ENCODE measurements at places on chromosomes 3 and 15.

DNA sequence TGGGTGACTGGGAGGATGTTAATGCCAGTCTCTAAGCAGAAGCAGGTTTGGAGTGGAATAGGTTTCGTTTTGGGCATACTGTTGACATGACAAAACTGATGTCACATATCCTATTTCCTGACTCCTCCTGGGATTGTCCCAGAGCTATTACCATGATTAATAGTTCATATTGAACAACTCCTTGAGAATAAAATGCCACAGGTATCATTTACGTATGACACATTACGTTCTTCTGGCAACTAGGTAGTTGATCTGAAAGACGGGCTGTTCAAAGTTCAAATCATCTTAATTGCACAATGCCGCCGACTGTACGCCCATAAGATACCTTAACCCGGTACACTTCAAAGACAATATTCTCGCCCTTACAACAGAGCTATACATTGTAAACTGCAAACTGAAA is 1.4 kb upstream of the RAB5A start:
- no peak for DNase-seq

DNA sequence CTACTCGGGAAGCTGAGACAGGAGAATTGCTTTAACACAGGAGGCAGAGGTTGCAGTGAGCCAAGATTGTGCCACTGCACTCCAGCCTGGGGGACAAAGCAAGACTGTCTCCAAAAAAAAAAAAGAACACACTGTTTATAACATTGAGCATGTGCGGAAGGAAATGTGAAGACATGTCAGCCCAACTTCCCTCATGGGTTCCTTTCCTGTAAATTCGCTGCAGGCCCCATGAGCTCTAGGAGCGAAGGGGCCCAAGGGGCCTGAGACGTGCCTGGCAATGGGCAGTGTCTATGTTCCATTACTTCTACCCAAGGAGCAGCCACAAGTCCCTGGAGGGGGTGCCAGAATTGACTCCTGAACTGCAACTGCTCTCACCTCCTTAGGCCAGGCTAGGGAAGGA is 3.2 kb downstream of the PFKFB4 start:
- no peak for DNase-seq

- peak; percentile 33 for DNase-seq
These were observed 16.7 kb upstream of the ISLR start for GRCh38 chr15:74156678-74157411.

- no peak for DNase-seq
These were observed 1102.2 kb downstream of the TUSC7 start for GRCh38 chr3:117811786-117812185.

GRCh38 chr15:95497634-95498033 is 832.9 kb upstream of the NR2F2 start:
- DNase-seq, result no peak

DNA sequence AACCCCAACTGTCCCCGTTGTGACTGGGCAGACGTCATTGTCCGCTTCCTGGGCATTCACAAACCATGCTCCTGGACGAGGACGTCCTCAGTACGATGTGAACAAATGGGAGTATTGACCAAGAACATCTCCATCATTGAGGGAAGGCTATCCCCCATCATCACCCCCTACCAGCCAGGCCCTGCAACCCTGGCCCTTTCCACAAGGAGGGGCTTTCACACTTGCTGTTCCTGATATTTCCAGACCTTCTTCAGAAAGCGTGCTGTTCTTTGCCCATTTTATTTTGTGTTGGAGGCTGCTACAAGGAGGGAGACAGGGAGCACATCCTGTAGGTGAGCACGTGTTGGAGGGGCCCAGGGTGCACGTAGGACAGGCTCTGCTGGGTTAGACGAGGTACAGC is 277.0 kb upstream of the LRRC3B start:
- DNase-seq, result no peak

DNA sequence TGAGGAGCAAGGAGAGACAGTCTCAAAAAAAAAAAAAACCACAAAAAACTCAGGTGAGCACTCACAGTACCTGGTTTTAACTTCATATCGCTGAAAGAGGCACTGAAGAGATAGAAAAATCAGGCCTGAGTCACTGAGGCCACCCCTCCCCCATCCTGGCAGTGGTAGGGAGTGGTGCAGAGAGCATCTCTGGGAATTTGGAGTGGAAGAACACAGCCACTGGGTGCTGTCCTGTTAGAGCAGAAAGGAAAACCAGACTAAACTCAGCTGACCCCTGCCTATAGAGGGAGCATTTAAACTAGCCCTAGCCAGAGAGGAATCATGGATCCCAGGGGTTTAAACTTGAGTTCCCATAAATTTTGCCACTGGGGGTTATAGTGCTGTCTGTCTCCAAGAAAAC is 22.2 kb upstream of the DNAJC13 start:
- no peak for DNase-seq

DNA sequence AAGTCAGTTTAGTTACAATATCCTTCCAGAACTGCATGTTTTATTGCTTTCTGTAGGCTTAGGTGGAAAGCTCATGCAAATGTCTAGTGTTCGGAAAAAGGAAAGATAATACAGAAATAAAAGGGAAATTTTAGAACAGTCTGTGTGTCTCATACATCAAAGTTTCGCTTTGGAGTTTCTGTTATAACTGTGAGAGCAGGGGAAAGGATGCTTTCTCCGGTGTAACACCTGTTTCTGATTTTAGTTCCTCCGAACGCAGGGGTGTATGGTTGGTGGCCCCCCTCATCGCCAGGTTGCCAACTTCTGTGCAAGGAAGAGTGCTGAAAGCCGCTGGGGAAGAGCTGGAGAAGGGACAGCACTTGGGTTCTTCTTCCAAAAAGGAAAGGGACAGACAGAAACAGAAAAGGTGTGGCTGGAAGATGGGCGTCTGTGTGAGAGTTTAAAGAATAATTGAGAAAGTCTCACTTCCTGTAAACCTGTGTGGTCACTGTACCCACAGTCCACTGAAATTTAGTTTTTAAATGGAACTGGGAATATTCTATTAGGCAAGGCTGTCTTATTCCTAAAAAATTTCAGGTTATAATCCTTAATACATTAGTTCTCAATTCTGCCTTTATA is 6.7 kb downstream of the P2RY12 start:
- DNase-seq, result no peak

DNA sequence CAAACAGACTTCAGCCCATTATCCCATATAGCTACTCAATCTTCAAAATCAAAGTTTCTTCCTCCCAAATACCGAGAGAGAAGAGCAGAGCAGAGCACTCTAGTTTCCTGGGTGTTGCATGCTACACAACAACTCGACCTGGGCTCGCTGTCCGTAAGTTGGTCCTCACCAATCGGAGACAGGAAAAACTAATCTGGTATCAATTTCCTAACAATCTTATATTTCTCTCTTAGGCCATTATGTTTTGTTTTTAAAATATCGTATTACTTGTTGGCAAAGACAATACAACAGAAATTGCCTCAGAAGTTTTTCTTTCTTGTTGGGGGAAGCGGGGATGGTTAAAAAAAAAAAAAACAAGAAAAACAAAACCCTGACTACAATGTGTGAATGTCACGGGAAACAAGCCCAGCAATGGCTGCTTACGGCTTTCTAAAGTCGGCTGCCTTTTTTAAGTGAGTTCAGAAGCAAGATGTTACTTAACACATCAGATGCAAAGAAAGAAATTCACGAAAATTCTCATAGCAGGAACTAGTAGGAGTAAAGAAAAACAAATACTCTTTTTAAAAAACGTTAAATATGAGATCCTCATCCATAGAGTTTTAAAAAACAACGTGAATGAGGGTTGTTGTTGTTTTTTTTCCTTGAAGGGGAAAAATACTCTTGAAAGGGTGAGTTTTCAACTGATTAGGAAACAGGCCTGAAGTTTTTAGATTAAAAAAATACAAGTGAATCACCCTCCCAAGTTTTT is 1.9 kb downstream of the VGLL4 start:
- peak; percentile 64 for DNase-seq

- DNase-seq, result peak; percentile 50
These were observed 467 bp downstream of the PIF1 start for GRCh38 chr15:64824929-64825430.

DNA sequence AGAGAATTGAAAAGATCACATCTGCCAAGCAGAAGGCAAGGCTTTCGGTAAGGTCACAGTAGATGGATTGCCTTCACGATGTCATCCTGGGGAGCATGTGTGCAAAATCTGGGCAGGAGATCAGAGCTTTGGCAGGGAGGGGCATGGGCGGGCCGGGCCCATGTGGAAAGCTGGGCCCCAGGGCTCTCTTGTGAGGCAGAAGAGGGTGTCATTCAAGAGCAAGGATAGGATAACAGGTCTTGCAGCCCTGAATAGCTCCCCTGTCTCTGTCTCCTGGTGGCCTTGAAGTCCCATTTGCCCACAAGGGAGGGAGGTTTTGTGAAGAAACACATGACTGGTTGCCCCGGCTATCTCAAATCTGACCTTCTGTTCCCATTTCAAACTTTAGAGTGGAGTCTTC is 172.0 kb downstream of the OPA1 start:
- DNase-seq, result no peak

DNA sequence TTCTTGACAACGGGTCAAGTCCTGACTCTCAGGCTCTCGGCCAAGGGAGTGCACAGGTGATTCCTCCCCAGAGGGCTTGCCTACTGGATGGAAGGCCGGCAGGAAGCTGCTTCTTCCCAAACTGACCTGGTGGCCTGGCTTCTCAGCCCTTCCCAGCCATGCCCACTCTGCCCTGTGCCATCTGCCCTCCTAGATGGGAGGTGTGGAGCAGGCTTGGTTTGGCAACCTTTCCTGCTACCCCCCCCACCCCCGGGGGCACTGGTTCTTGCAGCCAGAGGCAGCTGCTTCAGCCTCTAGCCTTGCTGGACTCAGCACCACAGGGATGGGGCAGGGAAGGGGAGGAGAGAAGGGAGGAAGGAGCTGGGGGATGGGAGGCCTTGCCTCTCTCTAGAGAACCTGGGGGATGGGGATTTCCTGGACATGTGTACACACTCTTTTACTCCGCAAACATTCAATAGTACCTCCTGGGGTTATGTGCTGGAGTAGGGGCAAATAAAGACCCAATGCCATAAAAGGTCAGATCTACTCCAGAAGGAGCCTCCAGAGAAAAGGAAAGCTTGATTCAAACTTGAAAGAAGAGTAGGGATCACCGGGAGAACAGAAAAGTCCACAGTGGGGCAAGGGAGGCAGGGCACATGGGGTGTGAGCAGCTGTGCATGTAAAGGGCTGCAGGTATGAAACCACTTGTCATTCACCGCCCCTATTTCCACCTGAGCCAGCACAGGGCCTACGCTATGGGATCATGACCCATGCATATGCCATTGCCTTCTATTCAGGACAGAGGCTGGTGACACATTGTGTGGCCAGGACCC is 4.2 kb upstream of the DAPK2 start:
- no peak for DNase-seq

DNA sequence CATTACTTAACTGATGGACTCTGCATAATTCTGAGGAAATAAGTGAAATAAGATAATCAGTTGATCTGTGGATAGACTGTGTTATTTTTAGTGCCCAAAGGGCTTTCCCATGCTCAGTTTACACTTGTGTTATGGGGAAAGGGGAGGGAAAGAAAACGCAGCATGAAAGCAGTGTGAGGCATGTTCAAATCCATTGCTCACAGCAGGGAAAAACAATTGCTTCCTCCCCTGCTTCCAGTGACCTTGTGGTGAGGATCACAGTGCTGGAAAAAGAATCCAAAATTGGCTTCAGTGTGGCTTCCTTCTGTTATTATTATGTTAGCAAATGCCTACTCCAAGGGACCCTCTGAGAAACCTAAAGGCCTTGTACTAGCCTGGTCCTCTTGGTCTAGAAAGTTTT is 285.1 kb upstream of the CDIN1 start:
- no peak for DNase-seq

DNA sequence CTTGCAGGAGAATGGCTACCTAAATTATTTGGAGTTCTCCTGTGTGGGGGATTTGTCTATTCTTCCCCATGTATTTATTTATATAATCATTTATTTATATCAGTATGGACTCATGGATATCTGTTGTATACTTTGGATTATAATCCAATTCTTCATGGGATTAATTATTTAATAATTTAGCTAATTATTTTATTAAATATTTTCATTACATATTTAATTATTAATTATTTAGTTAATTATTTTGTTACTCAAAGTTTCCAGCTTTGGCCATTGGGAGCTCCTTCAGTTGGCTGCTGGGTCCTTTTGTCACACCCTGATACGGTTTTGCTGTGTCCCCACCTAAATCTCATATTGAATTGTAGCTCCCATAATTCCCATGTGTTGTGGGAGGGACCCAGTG is 3.3 kb upstream of the PRR20G start:
- DNase-seq, result no peak

DNA sequence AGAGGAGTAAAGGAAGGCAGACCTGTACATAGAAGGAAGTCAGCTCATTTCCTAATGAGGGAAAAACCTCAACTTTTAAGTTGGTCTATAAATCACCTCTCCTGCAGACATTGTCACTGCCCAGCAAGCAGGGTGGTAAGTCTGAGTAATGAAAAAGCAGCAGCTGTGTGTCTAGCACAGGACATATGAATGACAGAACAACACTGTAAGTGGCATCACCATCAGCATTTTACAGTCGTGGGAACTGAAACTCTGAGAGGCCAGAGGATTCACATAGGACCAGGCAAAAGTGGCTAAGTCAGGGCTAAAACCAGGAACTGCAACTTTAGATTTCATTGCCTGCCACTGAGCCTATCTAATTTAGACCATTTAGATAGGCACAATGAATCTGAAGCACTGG is 235.6 kb downstream of the CLSTN2 start:
- DNase-seq, result no peak

GRCh38 chr3:130905551-130905950 is 11.7 kb downstream of the ATP2C1 start:
- no peak for DNase-seq

DNA sequence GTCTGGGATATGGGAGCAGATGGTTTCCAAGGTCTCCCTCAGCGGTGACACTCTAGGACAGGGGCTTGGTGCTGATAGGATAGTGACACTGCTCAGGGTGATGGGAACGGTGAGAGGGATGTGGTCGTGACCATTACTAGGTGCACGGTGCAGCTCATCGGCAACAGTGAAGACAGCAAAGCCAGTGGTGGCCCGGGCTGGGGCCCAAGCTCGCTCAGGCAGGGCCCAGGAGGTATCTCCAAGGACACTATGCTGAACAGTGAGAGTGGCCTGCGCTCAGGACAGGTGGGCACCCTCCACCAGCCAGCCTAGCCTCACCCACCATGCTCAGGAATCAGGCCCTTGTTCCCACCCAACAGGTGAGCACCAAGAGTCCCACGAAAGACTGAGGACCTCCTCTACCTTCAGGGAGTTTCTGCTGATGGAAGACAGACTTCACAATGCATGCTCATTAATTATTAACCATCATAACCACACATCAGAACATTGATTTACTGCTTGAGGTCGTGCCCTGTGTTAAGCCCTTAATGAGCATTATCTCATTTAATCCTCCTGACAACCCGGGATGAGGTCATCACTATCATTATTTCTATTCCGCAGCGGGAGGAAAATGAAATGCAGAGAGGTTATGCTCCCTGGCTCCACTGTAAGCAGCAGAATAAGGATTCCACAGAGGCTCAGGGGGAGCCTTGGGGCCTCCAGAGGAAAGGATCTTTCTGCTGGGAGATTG is 269.4 kb downstream of the UACA start:
- DNase-seq, result no peak

GRCh38 chr3:62073038-62073437 is 300.3 kb downstream of the FEZF2 start:
- no peak for DNase-seq

GRCh38 chr3:65284546-65284945 is 596.7 kb upstream of the ADAMTS9 start:
- DNase-seq, result no peak

- no peak for DNase-seq
These were observed at the start of gene RETNLB for GRCh38 chr3:108757404-108757982. Gene RETNLB, minus strand, starts transcription at chr3:108757410. Its CDS starts 225 bp downstream, at chr3:108757185.

- DNase-seq, result no peak
These were observed 112.9 kb downstream of the OXNAD1 start for GRCh38 chr3:16377847-16378302.

All from right kidney (tissue), 9 donors.